Heart left ventricle (tissue), 16 donors: ENCODE measurements at places on chromosomes 2 and 18. TPM values are rescaled to one million over a fixed set of nuclear protein-coding genes. Genes with fewer than 3 reads are reported as not detected.

- H3K36me3 ChIP-seq, result no peaks in the 10 kb centered on the region
- peaks cover 6% of the 10 kb centered on the region for H3K27me3 ChIP-seq
- H3K27ac ChIP-seq, result no peak overlapping the region
- no peaks in the 10 kb centered on the region for H3K4me1 ChIP-seq
- no peak overlapping the region for H3K4me3 ChIP-seq
- no peak for DNase-seq
Measured at GRCh38 chr2:234074751-234075517, 24.4 kb downstream of the SPP2 start.

- no peak overlapping the region for H3K4me3 ChIP-seq
- no peak for DNase-seq
- no peaks in the 10 kb centered on the region for H3K27me3 ChIP-seq
- H3K27ac ChIP-seq, result no peak overlapping the region
- no peaks in the 10 kb centered on the region for H3K36me3 ChIP-seq
Measured at GRCh38 chr18:68148863-68149262, 566.0 kb downstream of the TMX3 start.

- H3K4me3 ChIP-seq, result no peak overlapping the region
- no peaks in the 10 kb centered on the region for H3K27me3 ChIP-seq
- no peaks in the 10 kb centered on the region for H3K36me3 ChIP-seq
- peak; percentile 2 for DNase-seq
- no peak overlapping the region for H3K27ac ChIP-seq
Measured at GRCh38 chr2:120887320-120887697, 151.6 kb downstream of the GLI2 start.

GRCh38 chr2:53740170-53740569 is 27.4 kb upstream of the CHAC2 start:
- no peaks in the 10 kb centered on the region for H3K27me3 ChIP-seq
- H3K27ac ChIP-seq, result no peak overlapping the region

DNA sequence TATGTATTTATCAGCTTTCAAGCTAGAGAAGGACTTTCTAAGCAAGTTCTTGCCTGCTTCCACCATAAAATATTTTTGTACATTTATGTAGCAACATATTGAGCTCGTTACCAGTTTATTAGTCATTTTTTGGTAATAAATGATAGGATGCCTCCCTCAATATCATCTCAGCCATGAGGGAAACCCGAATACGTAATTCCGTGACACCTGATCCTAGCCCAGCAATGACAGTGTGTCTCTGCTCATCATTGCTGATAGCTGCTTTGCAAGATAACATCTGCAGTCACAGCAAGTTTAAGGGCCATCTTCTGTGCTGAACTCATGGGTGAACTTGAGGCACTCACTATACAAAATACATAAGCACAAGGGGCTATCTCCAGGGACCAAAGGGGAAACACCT is 62.2 kb downstream of the COL6A3 start:
- H3K4me3 ChIP-seq, result no peak overlapping the region
- DNase-seq, result no peak
- no peaks in the 10 kb centered on the region for H3K27me3 ChIP-seq
- no peak overlapping the region for H3K27ac ChIP-seq
- H3K36me3 ChIP-seq, result no peaks in the 10 kb centered on the region

The NAT8 gene
- total RNA-seq, result not detected

DNA sequence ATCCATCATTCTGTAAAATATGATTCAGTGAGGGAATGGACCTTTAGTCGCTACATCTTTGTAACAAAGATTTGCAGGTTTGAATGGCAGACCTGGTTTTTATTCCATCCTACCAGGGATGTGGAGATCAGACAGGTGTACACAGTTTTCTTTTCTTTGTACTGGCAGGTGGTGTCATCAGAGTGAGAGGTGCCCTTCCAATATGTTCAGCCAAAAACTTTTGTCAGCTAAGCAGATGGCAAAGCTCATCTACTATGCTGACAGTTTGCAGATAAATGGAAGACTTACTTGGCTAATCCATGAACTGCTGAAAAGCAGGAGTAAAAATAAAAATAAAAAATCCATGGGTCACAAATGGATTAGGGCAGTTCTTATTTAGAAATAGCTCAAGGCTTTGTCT is 185.5 kb upstream of the DOK6 start:
- H3K4me3 ChIP-seq, result no peak overlapping the region
- no peak overlapping the region for H3K27ac ChIP-seq
- H3K27me3 ChIP-seq, result no peaks in the 10 kb centered on the region

GRCh38 chr18:10814336-10814735 is 288.5 kb downstream of the NAPG start:
- no peaks in the 10 kb centered on the region for H3K4me1 ChIP-seq
- no peaks in the 10 kb centered on the region for H3K36me3 ChIP-seq
- no peak for DNase-seq
- H3K27ac ChIP-seq, result no peak overlapping the region
- H3K4me3 ChIP-seq, result no peak overlapping the region
